ENCODE measurements at places on chromosomes 7 and 10. TPM values are rescaled to one million over a fixed set of nuclear protein-coding genes. Genes with fewer than 3 reads are reported as not detected.

DNA sequence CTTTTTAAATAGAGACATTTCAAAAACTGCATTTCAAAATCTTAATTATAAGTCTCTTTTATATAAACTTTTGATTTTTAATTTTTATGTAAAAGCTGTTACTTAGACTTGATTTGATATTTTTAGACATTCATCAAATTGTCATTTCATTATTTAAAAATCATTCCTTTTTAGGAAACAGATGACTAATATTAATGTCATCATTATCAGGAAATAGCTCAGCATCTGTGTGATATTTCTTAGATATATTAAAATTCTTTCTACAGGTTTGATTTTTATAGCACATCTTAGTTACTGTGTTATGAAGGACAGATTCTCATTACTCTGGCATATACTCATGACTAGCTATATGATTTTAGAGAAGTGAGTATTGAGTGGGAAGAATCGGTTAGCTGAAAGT, 17.2 kb downstream of the RUNDC3B start:
- no peaks in the 10 kb centered on the region for H3K27me3 ChIP-seq
- no peak for DNase-seq
- H3K36me3 ChIP-seq: no peaks in the 10 kb centered on the region
- no peak overlapping the region for H3K27ac ChIP-seq
- H3K4me1 ChIP-seq: no peaks in the 10 kb centered on the region

ST8SIA6 gene
- total RNA-seq: 0.66 TPM

TMEM270 gene
- total RNA-seq: not detected

TMEM236 gene
- 0.51 TPM for total RNA-seq

DNA sequence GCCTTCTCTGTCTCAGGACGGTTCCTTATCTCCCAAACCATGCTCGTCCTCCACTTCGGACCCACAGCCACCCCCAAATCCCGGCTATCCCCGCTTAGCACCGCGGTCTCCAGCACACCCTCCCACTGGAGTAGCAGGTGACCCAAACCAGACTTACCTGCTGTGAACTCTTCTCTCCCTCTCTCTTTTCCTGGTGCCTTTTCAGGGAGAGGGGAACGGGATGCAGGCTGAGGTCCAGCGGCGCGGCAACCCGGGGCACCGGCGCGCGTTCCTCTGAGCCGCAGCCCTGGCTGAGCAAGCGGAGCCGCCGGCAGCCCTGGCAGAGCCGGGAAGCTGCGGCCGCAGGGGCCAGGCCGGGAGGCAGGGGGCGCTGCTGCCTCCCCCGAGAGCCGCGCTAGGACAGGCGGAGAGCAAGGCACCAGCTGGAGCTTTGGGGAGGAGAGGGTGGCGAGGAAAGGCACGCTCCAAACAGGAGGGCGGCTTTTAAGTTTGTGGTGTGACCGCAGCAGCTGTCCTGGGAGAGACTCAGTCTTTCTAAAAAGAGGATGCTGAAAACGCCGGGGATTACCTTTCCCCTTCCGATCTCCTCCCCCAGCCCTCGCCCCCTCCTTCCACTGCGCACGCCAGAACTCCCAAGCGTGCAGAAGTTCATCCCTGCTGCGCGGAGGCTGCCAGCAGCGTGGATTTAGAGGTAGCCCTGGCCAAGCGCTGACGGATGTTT, at the start of gene SEMA3D:
TSS of gene SEMA3D (minus strand) at position 536 of the 721 bp plus-strand sequence. CDS start 65,165 bp downstream, outside the sequence.
- H3K4me3 ChIP-seq: peak within 1 kb of the TSS; percentile 48
- peaks cover 32% of the 10 kb centered on the region for H3K27me3 ChIP-seq
- H3K4me1 ChIP-seq: peaks cover 31% of the 10 kb centered on the region
- no peaks in the 10 kb centered on the region for H3K36me3 ChIP-seq
- peak within 1 kb of the TSS; percentile 75 for H3K27ac ChIP-seq
- peak; percentile 93 for DNase-seq

All from spleen (tissue), 13 donors.